ENCODE measurements at places on chromosomes 2 and 18. TPM values are rescaled to one million over a fixed set of nuclear protein-coding genes. Genes with fewer than 3 reads are reported as not detected.

DNA sequence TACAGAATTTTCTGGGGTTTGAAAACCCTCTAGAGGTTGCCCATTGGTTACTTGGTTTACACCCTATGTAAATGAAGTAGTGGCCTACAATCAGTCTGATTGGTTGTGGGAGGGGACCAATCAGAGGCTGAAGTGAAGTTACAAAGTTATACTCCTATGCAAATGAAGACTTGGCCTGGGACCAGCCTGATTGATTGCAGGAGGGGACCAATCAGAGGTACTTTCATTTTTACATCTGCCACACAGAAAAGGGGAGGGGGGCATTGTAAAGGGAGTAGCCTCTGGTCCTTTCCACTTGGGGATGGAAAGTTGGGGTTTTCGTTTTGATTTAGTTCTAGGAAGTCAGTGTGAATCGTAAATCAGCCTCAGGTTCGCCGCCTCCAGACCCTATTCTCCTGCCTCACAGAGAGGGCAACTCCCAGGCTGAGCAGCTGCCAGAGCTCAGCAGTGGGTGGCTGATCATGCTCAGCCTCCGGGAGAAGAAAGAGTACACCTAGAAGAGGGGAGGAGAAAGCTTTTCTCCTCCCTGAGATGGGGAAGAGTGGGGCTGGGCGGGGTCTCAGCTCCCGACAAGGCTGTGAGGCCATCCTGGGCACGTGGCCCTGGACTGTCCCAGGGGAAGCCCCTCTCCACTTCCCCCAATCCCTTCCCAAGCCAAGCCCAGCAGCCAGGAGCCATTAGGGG lies 372.5 kb downstream of the GALR1 start:
- H3K27me3 ChIP-seq = no peaks in the 10 kb centered on the region
- DNase-seq = no peak
- no peaks in the 10 kb centered on the region for H3K4me1 ChIP-seq

The RAMP1 gene
- 11.1 TPM for total RNA-seq

DNA sequence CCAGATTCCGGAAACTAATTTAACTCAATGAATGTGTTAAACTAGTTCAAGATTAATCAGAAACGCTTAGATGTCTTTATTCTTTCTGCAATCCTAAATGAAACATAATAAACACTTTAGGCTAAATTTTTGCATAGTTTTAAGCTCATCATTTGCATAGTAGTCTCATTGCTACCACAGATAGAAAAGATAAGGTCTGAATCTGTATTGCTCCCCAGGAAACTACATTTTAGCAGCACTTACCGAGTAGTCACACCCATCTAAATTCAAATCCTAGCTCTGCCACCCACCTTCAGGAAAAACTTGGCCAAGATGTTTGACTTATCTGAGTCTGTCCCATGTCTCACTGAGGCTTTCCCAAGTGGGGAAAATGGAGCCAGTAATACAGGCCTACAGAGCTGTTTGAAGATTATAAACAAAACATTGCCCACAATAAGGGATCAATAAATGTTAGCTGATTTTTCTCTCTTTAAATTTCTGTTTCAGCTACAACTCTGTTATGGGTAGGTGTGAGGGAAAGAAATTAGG lies 87.0 kb downstream of the GALNT3 start:
- no peaks in the 10 kb centered on the region for H3K4me1 ChIP-seq
- H3K27me3 ChIP-seq = no peaks in the 10 kb centered on the region
- H3K36me3 ChIP-seq = no peaks in the 10 kb centered on the region
- no peak overlapping the region for H3K4me3 ChIP-seq

DNA sequence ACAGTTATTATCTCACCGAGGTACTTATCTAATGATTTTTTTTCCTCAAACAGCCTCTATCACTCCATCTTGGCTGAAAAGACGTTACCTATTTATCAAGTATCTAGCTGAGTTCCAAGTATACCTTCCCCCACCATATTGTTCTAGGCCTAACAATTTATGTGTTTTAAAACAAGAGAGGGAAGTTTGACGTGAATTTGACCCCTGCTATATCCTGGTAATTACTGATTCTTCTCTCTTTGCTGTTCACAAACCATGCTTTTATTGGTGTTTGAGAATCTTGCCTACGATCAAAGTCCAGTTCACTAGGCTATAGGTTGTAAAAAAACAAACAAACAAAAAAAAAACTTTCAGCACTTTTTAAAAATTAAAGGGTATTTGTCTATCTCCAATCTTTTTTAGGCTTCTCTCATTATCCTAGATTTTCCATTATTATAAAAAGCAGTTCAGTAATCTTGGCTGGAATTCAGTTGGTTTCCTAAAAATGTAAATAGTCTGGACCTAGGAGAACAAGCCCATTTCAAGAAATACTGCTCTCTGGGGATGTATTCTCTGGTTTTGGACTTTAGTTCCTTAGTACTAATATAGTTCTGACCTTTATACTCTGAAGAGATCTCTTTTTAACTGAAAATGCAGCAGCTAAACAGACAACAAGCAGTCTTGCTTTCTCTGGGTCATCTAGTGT lies 505.4 kb downstream of the CPS1 start:
- no peaks in the 10 kb centered on the region for H3K27me3 ChIP-seq
- H3K27ac ChIP-seq = no peak overlapping the region
- no peaks in the 10 kb centered on the region for H3K36me3 ChIP-seq
- H3K4me1 ChIP-seq = no peaks in the 10 kb centered on the region
- no peak overlapping the region for H3K4me3 ChIP-seq
- DNase-seq = no peak

DNA sequence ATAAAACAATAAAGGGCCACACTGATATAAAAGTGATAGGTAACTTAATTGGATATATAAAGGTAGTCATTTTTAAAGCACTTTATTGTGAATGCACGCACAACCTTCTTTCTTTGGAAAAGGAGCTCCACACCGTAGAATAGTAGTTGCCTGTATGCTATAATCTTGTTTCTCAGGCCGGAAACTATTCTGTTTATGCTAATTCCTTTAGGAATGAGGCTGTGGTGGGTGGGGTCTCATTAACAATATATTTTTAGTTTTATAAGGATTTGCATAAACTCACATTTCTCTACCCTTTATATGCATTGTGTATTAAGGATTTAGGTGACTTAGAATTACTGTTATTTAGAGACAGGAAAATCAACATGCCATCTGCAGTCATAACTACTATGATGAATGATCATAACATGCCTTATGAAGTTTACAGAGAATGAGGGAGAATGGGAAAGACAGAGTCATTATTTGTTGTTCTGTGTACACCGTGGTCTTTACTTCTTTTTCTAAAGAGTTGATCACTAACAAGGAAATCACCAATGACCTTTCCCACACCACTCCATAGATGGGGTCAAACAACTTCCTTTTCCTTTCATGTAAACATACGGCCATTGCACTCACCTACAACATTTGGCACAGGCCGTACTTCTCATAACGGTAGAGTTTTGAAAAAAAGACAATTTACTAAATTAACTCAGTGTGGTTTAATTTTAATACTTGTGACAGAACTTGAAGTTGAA lies 84.5 kb downstream of the PIEZO2 start:
- H3K4me1 ChIP-seq = no peaks in the 10 kb centered on the region
- no peak overlapping the region for H3K4me3 ChIP-seq
- no peak overlapping the region for H3K27ac ChIP-seq
- no peaks in the 10 kb centered on the region for H3K36me3 ChIP-seq

DNA sequence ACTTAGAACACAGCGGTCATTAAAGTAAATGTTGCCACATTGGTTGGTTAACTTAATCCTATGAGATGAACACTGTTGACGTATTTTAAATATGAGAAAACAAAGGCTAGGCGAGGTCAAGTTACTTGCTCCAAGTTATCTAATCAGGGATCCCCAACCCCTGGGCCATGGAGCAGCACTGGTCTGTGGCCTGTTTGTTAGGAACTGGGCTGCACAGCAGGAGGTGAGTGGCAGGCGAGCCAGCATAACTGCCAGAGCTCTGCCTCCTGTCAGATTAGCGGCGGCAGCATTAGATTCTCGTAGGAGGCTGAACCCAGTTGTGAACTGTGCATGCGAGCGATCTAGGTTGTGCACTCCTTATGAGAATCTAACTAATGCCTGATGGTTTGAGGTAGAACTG lies 878.9 kb downstream of the CPS1 start:
- no peaks in the 10 kb centered on the region for H3K36me3 ChIP-seq
- H3K27ac ChIP-seq = no peak overlapping the region
- no peak overlapping the region for H3K4me3 ChIP-seq
- H3K4me1 ChIP-seq = no peaks in the 10 kb centered on the region
- no peak for DNase-seq

The CHAC2 gene
- 3.6 TPM for total RNA-seq

DNA sequence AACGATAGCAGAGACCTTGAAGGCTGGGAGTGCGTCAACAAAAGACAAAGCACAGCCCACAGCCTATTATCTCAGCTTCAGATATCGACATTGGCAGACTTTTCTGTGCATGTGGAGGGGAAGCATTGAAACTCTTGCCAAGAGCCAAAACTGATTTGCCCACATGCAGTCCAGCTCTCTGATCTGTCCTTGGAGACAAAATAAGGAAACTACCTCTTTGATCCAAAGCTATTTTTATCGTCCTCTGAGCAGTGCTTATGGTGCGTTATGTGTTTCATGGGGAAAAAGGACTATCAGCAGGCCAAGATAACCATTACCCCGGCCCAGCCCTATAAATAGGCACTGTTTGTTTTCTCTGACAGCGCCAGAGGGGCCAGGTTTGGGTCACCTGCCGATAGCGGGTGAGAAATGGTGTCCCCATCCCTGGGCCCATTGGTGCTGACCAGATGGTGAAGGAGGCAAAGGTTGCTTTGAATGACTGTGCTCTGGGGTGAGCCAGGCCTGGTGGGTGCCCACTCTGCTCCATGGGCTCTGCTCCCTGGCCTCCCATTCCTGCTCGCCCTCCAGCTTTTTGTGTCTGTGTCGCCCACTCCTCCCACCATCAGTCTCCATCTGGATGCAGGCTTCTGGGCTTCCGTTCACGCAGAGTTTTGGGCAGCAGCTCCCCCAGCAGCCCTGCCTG lies 176.1 kb upstream of the HS6ST1 start:
- H3K27ac ChIP-seq = no peak overlapping the region
- H3K36me3 ChIP-seq = no peaks in the 10 kb centered on the region
- H3K4me1 ChIP-seq = no peaks in the 10 kb centered on the region
- H3K4me3 ChIP-seq = no peak overlapping the region

GRCh38 chr2:225756198-225756597 lies 356.7 kb downstream of the NYAP2 start:
- H3K36me3 ChIP-seq = no peaks in the 10 kb centered on the region
- DNase-seq = no peak
- H3K4me3 ChIP-seq = no peak overlapping the region
- H3K4me1 ChIP-seq = no peaks in the 10 kb centered on the region
- no peaks in the 10 kb centered on the region for H3K27me3 ChIP-seq
- H3K27ac ChIP-seq = no peak overlapping the region

GRCh38 chr2:125658583-125658982 lies 997.4 kb upstream of the GYPC start:
- no peaks in the 10 kb centered on the region for H3K4me1 ChIP-seq
- DNase-seq = no peak
- no peaks in the 10 kb centered on the region for H3K27me3 ChIP-seq
- H3K27ac ChIP-seq = no peak overlapping the region
- no peak overlapping the region for H3K4me3 ChIP-seq
- no peaks in the 10 kb centered on the region for H3K36me3 ChIP-seq

- peaks cover 27% of the 10 kb centered on the region for H3K4me1 ChIP-seq
- peak overlapping the region; percentile 60 for H3K4me3 ChIP-seq
- no peaks in the 10 kb centered on the region for H3K36me3 ChIP-seq
- no peak for DNase-seq
- peaks cover 4% of the 10 kb centered on the region for H3K27me3 ChIP-seq
Observed at GRCh38 chr2:96145848-96146152, 560 bp upstream of the DUSP2 start.

The MARCHF4 gene
- 0.09 TPM for total RNA-seq

GRCh38 chr2:44932079-44932478 lies 9.4 kb upstream of the SIX3 start:
- no peak overlapping the region for H3K4me3 ChIP-seq
- no peak overlapping the region for H3K27ac ChIP-seq
- DNase-seq = no peak
- H3K27me3 ChIP-seq = peaks cover 100% of the 10 kb centered on the region
- no peaks in the 10 kb centered on the region for H3K36me3 ChIP-seq

DNA sequence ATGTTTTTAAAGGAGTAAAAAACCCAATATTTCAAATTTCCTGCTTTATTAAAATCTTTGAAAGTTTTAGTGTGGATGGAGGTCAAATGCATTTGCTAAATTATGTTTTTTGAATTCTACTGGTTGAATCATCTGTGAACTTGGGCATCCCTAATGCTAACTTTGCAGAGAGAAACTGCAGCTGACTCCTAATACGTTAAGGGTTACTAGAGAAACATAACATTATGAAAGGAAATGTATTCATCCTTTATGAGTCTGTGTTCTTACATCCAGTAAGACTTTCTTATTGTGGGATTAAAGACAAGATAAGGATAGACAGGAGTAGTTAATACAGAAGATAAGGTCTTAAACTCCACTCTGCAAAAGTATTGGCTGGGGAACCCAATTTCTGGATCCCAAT lies 140.6 kb downstream of the FAM124B start:
- DNase-seq = no peak
- H3K27ac ChIP-seq = no peak overlapping the region
- no peaks in the 10 kb centered on the region for H3K4me1 ChIP-seq
- H3K4me3 ChIP-seq = no peak overlapping the region

The PSMA8 gene
- not detected for total RNA-seq

DNA sequence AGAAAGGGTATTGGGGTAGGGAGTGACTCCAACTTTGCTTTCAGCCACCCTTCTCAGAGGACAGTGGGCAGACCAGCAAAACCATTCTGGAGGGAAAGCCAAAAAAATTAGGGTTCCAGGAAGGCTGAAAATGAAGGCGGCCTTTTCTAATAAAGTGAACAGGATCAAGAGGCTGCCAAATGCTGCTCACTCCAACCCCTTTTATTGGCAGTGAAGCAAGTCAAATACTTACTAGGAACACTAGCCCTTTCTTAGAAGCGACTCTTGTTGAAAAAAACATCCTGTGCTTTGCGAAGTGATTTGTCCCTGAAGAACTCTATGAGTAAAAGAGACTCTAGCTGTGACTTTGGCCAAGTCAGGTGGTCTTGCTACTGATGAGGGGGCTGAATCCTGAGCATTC lies 83.6 kb upstream of the CYP1B1 start:
- no peak for DNase-seq
- no peaks in the 10 kb centered on the region for H3K36me3 ChIP-seq
- H3K27ac ChIP-seq = peak overlapping the region; percentile 44
- peaks cover 23% of the 10 kb centered on the region for H3K4me1 ChIP-seq
- H3K27me3 ChIP-seq = no peaks in the 10 kb centered on the region

Measured in upper lobe of right lung (tissue), 1 donor.